ENCODE measurements at places on chromosomes 3 and 15. TPM values are rescaled to one million over a fixed set of nuclear protein-coding genes. Genes with fewer than 3 reads are reported as not detected.

The PATL2 gene
- total RNA-seq = 69.7 TPM

The SLC22A14 gene
- not detected for total RNA-seq

The SLC25A26 gene
- total RNA-seq = 24.0 TPM

The RASSF1 gene
- total RNA-seq = 89.1 TPM

The DIS3L gene
- total RNA-seq = 30.2 TPM

The HEG1 gene
- total RNA-seq = 27.6 TPM

The SAMMSON gene
- not detected for total RNA-seq

The CA12 gene
- total RNA-seq = 0.30 TPM

The GOLGA8Q gene
- not detected for total RNA-seq

The P2RY13 gene
- not detected for total RNA-seq

The DUOXA2 gene
- not detected for total RNA-seq

The POTEB3 gene
- not detected for total RNA-seq

- H3K27ac ChIP-seq = no peak overlapping the region
- no peaks in the 10 kb centered on the region for H3K36me3 ChIP-seq
- H3K27me3 ChIP-seq = peaks cover 42% of the 10 kb centered on the region
- H3K4me3 ChIP-seq = no peak overlapping the region
Measured at GRCh38 chr15:101309436-101310160, 14.6 kb upstream of the SNRPA1 start.

GRCh38 chr3:124529826-124530571, 200.3 kb upstream of the UMPS start:
- H3K27me3 ChIP-seq = peaks cover 2% of the 10 kb centered on the region
- no peak for DNase-seq
- no peak overlapping the region for H3K4me3 ChIP-seq
- H3K4me1 ChIP-seq = no peaks in the 10 kb centered on the region

DNA sequence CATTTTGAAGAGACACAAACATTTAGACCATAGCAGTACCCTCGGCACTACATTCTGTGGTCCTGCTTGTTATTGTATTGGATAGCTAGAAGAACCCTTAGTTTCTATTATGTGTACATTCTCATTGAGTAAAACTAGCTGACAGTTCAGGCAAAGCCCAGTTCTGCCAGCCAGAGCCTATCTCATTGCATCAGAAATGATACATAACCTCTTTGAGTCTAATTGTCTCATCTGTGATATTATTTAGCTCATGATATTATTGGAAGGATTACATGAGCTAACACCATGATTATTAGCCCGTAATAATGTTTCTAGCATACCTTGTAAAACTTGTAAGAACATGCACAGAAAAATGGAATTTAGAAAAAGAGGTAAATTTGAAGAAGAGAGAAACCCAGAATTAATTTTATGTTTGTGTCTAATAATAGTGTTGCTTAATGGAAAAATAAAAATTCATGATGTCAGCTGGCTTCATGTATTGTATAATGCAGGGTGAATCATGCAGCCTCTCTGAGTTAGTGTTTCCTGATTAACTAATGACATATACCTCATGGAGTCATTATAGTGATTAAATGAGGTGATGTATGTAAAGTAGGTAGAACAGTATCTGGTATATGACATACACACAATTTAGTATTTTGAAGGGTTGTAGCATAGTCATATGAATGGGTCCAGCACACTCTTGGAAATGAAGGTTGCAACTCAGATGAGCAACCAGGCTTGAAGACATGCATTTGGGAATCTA, 339.4 kb upstream of the GRM7 start:
- no peak for DNase-seq
- H3K27me3 ChIP-seq = no peaks in the 10 kb centered on the region
- no peak overlapping the region for H3K4me3 ChIP-seq
- no peaks in the 10 kb centered on the region for H3K36me3 ChIP-seq

- no peak for DNase-seq
- no peak overlapping the region for H3K27ac ChIP-seq
- no peaks in the 10 kb centered on the region for H3K4me1 ChIP-seq
- no peaks in the 10 kb centered on the region for H3K27me3 ChIP-seq
Measured at GRCh38 chr15:98178861-98179260, 218.4 kb downstream of the ARRDC4 start.

DNA sequence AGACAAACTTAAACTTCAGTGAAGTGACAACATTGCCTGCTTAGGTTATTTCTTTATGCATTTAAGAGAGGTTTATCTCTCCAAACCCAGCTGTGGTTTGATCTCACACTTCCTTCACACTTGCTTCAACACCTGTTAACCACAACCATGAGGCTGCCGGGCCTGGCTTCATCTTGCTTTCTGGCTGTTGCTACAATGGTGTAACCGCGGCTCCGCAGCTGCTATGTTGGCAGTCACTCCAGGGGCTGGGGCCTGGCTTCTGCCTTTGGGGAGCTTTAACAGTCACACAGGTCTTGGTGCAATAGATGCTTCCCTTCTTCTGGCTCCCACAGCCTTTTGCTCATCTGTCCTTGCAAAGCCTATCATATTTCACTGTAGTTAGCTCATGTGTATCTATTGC, 72.9 kb upstream of the MNS1 start:
- H3K4me1 ChIP-seq = peaks cover 4% of the 10 kb centered on the region
- peak; percentile 10 for DNase-seq
- no peaks in the 10 kb centered on the region for H3K36me3 ChIP-seq
- no peak overlapping the region for H3K27ac ChIP-seq
- peaks cover 3% of the 10 kb centered on the region for H3K27me3 ChIP-seq
- H3K4me3 ChIP-seq = peak overlapping the region; percentile 1

DNA sequence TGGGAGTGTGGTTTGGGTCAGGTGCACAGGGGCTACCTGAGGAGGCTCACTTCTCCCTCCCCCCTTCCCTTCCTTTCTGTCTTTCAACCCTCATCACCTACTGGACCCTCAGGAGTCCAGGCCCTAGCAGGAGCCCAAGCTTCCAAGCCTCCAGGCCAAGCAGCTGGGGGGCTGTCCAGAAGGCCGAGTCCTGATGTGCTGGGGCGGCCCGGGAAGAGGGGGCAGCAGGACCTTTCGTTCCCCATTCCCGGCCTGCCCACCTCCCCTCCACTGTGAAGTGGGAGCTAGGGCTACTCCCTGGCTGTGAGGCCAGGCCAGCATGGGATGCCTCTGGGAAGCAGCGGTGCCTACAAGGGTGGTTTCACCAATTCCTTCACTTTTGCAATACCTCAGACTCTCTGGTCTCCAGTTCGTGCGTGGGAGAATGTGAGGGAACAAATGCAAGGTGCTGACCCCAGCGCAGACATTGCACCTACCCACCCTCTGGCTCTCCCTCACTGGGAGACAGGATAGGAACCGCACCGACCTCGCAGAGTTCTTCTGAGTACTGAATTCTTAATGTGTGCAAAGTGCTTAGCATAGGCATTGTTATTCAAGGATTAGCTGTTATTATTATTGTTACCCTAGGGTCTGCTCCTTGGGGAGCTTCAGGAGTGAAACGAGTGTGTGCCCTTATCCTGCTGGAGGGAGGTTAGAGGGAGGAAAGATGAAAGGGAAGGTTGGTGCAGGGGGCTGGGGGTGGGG, 2.5 kb downstream of the EPHB3 start:
- DNase-seq = no peak
- no peak overlapping the region for H3K4me3 ChIP-seq
- peaks cover 46% of the 10 kb centered on the region for H3K4me1 ChIP-seq
- H3K27ac ChIP-seq = no peak overlapping the region
- peaks cover 85% of the 10 kb centered on the region for H3K27me3 ChIP-seq

DNA sequence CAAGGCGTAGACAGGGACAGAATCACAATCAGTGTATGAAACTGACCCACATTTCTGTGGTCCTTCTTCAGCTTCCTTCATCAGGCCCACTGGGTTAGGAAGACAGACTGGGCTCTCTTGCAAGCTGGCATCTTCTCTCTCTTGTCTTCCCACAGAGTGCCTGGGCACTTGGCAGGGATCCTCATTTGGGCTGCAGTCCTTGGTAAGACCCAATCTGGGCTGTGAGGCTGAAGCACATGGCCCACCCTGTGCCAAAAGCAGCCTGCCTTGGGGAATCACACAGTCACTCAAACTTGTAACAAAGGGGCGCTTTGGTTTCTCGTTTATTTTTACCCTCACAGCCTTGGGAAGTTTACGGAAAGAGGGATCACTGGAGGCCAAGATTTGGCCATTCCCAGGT, 8.2 kb upstream of the EPHB3 start:
- no peaks in the 10 kb centered on the region for H3K36me3 ChIP-seq
- H3K27ac ChIP-seq = no peak overlapping the region
- peaks cover 28% of the 10 kb centered on the region for H3K4me1 ChIP-seq
- no peak overlapping the region for H3K4me3 ChIP-seq
- no peaks in the 10 kb centered on the region for H3K27me3 ChIP-seq

DNA sequence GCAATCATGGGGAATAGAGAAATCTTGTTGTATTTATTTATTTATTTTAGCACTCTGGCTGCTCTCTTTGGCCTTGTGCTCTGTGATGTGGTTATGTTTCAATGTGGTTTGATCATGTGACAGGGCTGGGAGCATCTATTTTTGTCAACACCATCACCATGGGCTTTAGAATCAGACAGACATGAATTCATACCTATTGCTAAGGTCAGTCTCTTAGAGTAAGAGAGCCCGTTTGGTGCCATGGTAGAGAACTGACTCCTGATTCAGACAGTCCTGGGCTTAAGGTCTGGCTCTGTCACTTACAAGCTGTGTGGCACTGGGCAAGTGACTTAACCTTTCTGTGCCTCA, 157.0 kb downstream of the RYR3 start:
- no peaks in the 10 kb centered on the region for H3K4me1 ChIP-seq
- no peak for DNase-seq
- H3K27ac ChIP-seq = no peak overlapping the region
- no peak overlapping the region for H3K4me3 ChIP-seq
- H3K27me3 ChIP-seq = peaks cover 3% of the 10 kb centered on the region

DNA sequence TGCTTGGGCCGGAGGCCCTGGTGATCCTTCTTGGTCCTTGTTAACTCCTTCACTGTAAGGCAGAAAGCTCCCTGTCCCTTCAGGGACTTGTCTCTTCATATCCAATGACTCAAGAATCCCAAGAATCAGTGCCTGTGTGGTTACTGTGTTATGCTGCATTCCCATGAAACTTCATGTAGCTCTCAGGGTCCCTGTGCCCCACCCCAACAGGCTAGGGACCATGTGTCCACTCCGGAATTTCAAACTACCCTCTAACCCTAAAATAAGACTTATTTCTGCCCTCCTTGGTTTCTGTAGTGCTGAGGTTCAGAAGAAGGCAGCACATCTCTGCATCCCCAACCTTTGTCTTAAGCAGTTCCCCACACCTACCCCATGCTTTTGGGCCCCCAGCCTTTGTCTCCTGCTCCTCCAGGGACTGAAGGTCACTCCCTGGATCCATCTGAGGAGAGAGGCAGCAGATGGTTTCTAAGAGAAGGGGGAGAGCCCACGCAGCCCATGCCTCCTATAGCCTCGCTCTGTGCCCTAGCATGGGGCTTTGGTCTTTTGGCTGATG, 531 bp upstream of the MAP1A start:
- H3K4me3 ChIP-seq = no peak overlapping the region
- no peak overlapping the region for H3K27ac ChIP-seq
- H3K4me1 ChIP-seq = peaks cover 22% of the 10 kb centered on the region
- no peak for DNase-seq

DNA sequence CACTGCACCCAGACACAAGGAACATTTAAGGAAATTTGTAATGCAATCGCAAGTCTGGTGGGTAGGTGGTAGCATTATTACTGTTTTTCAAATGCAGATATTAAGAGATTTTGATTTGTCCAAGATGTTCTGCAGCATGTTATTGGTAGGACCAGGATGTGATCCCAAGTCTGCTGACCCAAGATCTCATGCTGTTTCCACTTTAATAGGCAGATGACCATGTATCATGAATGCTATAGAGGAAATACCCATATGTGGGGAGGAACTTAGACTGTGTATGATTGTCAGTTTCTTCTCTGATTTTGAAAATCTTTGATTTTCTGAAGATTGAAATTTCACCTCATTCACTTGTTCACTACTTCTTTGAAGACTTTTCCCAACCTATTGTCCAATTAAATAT, 28.7 kb downstream of the ATP6V1A start:
- H3K4me3 ChIP-seq = no peak overlapping the region
- no peaks in the 10 kb centered on the region for H3K4me1 ChIP-seq
- peaks cover 3% of the 10 kb centered on the region for H3K36me3 ChIP-seq
- no peaks in the 10 kb centered on the region for H3K27me3 ChIP-seq

DNA sequence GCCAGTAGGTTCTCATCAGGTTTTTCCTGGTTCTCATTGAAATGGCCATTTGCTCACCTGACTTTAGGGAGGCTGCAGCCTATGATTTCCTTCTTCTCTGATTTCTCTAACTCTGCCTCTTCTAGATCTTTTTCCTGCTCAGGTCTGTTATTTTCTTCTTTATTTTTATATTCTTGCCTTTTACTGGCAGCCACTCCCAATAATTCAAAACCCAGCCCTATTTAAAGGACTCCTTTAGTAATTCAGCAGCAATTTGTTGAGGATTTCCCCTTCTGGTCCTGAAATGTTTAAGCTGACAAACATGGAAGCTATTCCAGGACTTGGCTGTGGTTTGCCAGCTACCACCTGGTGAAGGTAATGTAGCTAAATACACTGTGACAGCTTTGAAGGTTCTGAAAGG, 201.5 kb downstream of the ZMAT3 start:
- H3K4me3 ChIP-seq = no peak overlapping the region
- DNase-seq = no peak
- H3K27me3 ChIP-seq = no peaks in the 10 kb centered on the region
- H3K4me1 ChIP-seq = no peaks in the 10 kb centered on the region
- H3K27ac ChIP-seq = no peak overlapping the region

- peaks cover 60% of the 10 kb centered on the region for H3K27me3 ChIP-seq
- H3K27ac ChIP-seq = no peak overlapping the region
- no peak for DNase-seq
- peaks cover 12% of the 10 kb centered on the region for H3K4me1 ChIP-seq
Measured at GRCh38 chr15:74203914-74204431, 1.4 kb upstream of the STRA6 start.

- H3K4me1 ChIP-seq = no peaks in the 10 kb centered on the region
- no peaks in the 10 kb centered on the region for H3K36me3 ChIP-seq
- no peak for DNase-seq
Measured at GRCh38 chr3:126928921-126929474, 53.9 kb upstream of the PLXNA1 start.

GRCh38 chr3:149717391-149718056, 34.8 kb downstream of the COMMD2 start:
- H3K27ac ChIP-seq = no peak overlapping the region
- no peaks in the 10 kb centered on the region for H3K27me3 ChIP-seq
- no peaks in the 10 kb centered on the region for H3K4me1 ChIP-seq
- no peak overlapping the region for H3K4me3 ChIP-seq
- H3K36me3 ChIP-seq = no peaks in the 10 kb centered on the region

DNA sequence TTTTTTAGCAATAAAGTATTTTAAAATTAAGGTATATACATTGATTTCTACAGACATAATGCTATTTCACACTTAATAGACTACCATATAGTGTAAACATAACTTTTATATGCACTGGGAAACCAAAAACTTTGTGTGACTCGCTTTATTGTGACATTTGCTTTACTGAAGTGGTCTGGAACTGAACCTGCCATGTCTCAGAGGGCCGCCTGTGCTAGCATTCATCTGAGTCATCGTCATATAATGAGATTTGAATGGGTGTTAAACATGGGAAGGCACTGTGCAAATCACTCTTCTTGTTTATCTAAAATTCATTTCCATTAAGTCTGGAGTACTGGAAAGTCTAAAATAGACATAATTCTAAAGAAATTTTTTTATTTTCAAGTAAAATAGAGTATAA, 12.9 kb downstream of the EIF2AK4 start:
- H3K4me3 ChIP-seq = no peak overlapping the region
- H3K36me3 ChIP-seq = no peaks in the 10 kb centered on the region
- H3K27me3 ChIP-seq = no peaks in the 10 kb centered on the region
- no peak overlapping the region for H3K27ac ChIP-seq

GRCh38 chr3:48935530-48935929, 16.9 kb downstream of the ARIH2 start:
- peaks cover 11% of the 10 kb centered on the region for H3K36me3 ChIP-seq
- no peak for DNase-seq
- H3K4me1 ChIP-seq = no peaks in the 10 kb centered on the region
- no peaks in the 10 kb centered on the region for H3K27me3 ChIP-seq

All from T-cell (primary cell).